ENCODE measurements at places on chromosomes 3 and 15.

- no peak for DNase-seq
These were observed 510.5 kb upstream of the PROK2 start for GRCh38 chr3:72295276-72295961.

DNA sequence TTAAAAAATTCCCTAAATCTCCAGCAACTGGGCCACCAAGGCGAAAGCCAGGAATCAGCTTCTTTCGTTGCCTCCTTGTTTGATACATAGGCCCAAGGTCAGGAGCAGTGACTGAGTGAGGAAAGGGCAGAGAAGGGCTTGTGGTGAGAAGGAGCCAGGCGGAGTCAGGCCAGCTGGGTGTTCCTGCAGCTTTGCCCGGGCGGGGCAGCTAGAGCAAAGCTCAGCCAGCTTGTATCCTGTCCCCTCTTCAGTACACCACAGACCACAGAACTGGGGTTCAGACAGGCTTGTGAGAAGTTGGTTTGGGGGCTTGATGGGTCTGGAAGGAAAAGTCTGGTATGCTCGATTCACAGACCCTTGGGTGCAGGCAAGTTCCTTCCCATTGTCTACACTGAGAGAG, 52.6 kb downstream of the CCK start:
- no peak for DNase-seq

- DNase-seq, result no peak
These were observed 326.8 kb upstream of the ROBO1 start for GRCh38 chr3:80094589-80094988.

DNA sequence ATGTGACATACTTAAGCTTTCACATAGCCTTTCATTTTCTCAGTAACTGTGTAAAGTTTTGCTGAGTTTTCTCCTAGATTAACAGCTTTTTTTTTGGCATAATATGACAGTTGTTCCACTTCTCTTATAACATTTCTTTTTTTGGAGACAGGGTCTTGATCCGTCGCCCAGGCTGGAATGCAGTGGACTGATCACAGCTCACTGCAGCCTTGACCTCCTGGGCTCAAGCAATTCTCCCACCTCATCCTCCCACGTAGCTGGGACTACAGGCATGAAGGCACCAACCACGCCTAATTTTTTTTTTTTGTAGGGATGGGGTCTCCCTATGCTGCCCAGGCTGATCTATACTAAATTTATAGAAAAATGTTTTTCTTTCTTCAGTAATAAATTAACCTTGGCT, 30.1 kb downstream of the DLG1 start:
- DNase-seq, result no peak

DNA sequence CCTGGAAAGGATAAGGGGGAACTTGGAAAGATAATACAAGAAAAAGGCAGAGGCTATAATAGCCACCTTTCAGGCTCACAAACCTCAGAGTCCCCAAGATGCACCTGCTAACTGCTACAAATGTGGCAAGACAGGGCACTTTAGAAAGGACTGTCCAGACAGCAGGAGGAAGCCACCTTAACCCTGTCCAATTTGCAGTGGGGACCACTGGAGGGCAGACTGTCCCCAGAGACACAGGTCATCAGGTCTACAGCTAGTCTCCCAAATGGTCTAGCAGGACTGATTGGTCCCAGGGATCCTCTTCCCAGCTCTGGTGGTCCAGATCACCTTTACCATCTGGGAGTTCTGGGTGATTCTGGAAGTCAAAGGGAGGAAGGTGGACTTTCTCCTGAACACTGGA, 882.5 kb upstream of the GBE1 start:
- no peak for DNase-seq

GRCh38 chr3:150327678-150328653, 80.1 kb upstream of the TSC22D2 start:
- DNase-seq, result no peak

DNA sequence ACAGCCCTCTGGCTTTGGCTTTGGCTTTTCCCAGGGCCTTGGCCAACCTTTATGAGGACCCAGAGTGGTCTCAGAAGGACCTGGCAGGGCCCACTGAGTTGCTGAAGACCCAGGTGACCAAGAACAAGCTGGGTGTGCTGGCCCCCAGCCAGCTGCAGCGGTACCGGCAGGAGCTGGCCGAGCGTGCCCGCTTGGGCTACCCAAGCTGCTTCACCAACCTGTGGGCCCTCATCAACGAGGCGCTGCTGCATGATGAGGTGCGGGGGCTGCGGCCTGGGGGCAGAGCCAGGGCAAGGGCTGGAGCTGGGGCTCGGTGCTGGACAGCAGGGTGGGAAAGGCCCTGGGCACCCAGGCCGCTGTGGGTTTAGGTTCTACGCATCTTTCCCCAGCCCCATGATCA, 6.2 kb downstream of the PLA2G4B start:
- DNase-seq, result no peak

- DNase-seq, result peak; percentile 30
These were observed 12.3 kb downstream of the CPNE9 start for GRCh38 chr3:9715764-9716437.

DNA sequence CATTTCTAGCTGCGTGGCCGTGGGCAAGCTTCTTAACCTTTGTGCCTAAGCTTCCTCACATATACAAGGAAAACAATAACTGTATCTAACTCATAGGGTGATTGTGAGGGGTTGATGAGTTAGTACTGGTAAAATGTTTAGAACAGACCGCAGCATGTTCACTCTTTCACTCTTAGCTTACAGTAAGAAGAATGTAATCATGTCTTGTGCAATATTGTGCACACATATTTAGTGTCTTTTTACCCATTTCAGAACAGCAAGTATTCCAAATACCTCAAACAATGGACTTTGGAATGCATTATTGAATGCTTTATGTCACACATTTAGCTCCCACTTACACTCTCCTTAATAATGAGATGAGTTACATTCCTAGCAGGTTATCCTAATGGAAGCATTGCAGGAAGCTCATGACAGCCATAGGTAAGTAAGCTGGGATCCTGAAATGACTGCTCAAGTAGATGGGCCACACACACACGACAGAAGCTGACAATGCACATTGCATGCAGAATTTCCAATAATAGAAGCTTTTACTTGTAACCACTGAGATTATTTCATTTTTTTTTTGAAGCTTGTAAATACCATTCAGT, 468.9 kb upstream of the WNT5A start:
- DNase-seq, result no peak

- DNase-seq, result no peak
These were observed 13.0 kb upstream of the SEC62 start for GRCh38 chr3:169953462-169954141.

- no peak for DNase-seq
These were observed 151.5 kb downstream of the DPH6 start for GRCh38 chr15:35394416-35394815.

DNA sequence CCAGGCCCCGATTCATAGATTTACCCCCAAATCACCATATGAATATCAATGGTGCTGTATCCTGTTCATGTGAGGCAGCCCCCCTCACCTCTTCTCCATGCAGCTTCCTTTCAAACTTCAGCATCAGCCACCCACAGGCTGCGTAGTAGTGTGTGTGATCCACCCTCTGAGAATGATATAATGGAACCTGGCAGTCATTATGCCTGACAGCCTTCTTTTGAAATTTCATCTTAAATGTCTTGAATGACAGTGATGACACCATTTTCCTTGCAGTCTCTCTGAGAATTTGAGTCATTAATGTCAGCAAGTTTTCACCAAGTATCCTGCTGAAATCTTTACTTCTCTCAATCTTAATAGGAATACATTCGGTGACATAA, 3.5 kb upstream of the CLRN1 start:
- no peak for DNase-seq

GRCh38 chr3:61452535-61453090, 108.8 kb upstream of the PTPRG start:
- no peak for DNase-seq

DNA sequence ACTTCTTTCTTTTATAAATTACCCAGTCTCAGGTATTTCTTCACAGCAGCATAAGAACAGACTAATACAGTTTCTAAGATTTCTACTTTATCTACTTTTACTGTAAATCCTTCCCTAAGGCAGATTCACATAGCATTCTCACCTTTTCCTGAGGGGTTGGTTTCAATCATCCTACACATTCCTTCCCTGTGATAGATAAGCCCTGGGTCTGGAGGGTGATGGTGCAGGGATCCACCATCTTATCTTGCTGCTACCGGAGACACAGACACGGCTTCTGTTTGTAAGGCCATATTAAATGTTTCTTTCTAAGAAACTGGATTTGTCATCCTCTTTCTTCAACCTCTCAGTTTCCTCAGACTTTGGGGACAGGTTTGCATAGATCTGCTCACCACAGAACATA, 6.1 kb downstream of the IQCF5 start:
- DNase-seq, result no peak

- DNase-seq, result no peak
These were observed 25.7 kb downstream of the INSYN1 start for GRCh38 chr15:73727330-73727976.

GRCh38 chr3:168812234-168812633, 716.5 kb upstream of the GOLIM4 start:
- no peak for DNase-seq

GRCh38 chr3:64705946-64706345, 18.1 kb upstream of the ADAMTS9 start:
- DNase-seq, result no peak

- no peak for DNase-seq
These were observed 37.7 kb upstream of the CCR2 start for GRCh38 chr3:46316206-46316605.

- no peak for DNase-seq
These were observed 9.2 kb downstream of the PLSCR4 start for GRCh38 chr3:146241523-146242240.

DNA sequence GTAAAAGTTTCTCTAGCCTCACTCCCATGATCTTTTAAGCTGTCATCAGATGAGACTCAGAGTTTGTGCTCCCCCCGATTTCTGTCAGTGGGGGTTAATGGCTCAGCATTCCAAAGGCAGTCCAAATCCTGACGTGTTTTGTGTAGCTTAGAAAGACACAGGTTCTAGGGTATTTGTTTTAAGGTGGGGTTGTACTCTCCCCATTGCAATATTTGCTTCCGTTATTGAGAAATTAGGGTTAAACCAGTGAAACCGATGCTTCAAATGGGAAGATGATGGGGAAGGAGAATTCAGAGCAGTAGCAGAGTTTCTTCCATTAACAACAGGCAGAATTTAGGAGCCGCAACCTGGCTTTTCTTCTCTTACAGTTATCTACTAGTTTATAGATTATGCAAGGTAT, 3.4 kb downstream of the PIGB start:
- no peak for DNase-seq

DNA sequence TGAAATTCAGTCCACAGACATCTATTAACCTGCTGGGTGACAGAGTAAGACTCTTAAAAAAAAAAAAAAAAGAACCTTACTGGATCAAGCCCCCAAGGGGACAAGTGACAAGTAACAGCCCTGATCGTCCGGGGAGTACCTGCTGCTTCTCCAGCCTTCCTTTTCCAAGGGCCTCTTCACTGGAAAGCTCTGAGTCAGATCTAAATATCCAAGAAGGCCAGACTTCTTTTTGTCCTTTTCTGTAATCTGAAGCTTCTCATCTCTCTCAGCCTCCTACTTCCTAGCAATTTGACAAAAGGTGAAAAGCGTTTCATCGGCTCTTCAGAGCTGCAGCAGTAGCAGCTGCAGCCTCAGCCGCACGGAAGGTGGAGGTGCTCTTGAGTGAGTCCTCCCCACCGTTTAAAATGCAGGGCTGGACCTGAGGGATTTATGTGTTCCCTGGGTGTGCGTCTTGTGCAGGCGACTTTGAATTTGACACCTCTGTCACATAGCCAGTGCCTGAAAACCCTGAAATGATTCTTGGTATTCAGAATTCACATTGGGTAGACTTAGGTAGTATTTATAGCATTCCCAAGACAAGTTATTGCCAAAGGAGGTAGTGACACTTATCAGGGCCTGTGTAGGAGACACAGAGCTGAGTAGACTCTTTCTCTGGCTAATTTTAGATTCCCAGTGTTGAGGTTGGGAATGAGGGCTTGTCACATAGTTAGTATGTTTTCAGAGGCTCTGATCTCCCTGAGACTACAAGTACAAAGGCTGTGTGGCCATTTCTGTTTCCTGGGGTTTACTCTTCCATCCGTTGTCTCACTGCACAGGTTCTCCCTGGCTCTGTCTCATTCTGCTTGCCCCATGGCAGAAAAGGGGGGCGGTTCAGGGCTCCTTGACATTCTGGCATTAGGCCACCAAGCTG, 291.2 kb upstream of the C2CD4B start:
- DNase-seq, result no peak

DNA sequence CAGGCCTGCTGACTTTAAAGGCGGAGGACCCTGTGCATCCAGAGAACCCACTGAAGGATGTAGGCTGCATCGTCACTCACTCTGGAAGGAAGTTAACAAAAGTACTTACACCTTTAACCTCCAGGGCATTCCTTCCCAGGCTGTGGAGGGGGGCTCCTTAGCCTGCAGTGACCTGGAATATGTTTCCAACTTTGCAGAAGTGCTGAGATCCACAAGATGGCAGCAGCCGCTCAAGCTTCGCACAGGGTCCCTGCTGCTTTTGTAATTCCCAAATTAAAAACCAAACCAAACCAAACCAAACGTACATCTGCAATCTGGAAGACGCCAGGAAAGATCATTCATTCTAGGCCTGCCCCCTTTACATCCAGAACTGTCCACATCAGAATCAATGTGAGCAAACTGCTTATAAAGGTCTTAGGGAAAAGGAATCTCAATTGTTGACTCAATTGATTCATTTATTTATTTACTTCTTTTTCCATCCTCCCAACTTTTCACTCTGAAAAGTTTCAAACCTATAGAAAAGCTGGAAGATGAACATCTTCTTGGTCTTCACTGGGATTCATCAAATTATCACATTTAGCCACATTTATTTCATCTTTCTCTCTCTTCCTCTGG, 70.5 kb upstream of the KLHL25 start:
- no peak for DNase-seq

- DNase-seq, result no peak
These were observed 31.4 kb downstream of the CA12 start for GRCh38 chr15:63350178-63350621.

- DNase-seq, result peak; percentile 50
These were observed 254.1 kb upstream of the SATB1 start for GRCh38 chr3:18679238-18679637.

DNA sequence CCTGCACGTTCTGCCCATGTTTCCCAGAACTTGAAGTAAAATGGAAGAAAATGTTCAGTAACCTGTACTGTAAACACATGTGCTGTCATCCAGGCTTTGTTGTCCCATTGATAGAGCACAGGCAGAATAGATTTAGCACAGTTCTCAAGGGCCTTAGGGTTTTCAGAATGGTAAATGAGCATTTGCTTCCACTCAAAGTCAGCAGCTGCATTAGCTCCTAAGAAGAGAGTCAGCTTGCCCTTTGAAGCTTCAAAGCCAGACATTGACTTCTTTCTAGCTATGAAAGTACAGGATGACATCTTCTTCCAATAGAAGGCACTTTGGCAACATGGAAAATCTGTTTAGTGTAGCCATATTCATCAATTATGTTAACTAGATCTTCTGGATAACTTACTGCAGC, 76.2 kb upstream of the TMEM108 start:
- DNase-seq, result no peak

DNA sequence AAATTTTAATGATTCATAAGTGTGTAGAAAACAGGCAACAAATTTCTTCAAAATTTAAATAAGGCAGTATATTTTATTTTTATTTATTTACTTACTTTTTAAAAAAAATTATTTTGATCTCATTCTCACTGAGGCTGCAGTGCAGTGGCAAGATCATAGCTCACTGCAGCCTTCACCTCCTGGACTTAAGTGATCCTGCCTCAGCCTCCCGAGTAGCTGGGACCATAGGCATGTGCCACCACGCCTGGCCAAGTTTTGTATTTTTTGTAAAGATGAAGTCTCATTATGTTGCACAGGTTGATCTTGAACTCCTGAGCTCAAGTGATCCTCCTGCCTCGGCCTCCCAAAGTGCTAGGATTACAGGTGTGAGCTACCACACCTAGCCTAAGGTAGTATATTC, 61.2 kb upstream of the XRN1 start:
- DNase-seq, result no peak
